ENCODE measurements at places on chromosomes 5 and 9. TPM values are rescaled to one million over a fixed set of nuclear protein-coding genes. Genes with fewer than 3 reads are reported as not detected.

ADAMTS19 gene
- 0.53 TPM for polyA plus RNA-seq

FAM151B gene
- polyA plus RNA-seq, result 1.7 TPM

GM2A gene
- polyA plus RNA-seq, result 5.9 TPM

LCN10 gene
- not detected for polyA plus RNA-seq

ADAMTSL2 gene
- polyA plus RNA-seq, result not detected

OBP2A gene
- polyA plus RNA-seq, result not detected

DOCK2 gene
- polyA plus RNA-seq, result not detected

PCDHA4 gene
- 10.7 TPM for polyA plus RNA-seq

BTNL3 gene
- polyA plus RNA-seq, result not detected

PTGS1 gene
- not detected for polyA plus RNA-seq

PCDHA6 gene
- 4.0 TPM for polyA plus RNA-seq

CCL27 gene
- 0.66 TPM for polyA plus RNA-seq

BRINP1 gene
- polyA plus RNA-seq, result 38.1 TPM

Measured in Purkinje cell (primary cell).